ENCODE measurements at places on chromosomes 1 and 21. TPM values are rescaled to one million over a fixed set of nuclear protein-coding genes. Genes with fewer than 3 reads are reported as not detected.

- no peak for DNase-seq
Measured at GRCh38 chr1:200889571-200889970, 5.1 kb upstream of the INAVA start.

DNA sequence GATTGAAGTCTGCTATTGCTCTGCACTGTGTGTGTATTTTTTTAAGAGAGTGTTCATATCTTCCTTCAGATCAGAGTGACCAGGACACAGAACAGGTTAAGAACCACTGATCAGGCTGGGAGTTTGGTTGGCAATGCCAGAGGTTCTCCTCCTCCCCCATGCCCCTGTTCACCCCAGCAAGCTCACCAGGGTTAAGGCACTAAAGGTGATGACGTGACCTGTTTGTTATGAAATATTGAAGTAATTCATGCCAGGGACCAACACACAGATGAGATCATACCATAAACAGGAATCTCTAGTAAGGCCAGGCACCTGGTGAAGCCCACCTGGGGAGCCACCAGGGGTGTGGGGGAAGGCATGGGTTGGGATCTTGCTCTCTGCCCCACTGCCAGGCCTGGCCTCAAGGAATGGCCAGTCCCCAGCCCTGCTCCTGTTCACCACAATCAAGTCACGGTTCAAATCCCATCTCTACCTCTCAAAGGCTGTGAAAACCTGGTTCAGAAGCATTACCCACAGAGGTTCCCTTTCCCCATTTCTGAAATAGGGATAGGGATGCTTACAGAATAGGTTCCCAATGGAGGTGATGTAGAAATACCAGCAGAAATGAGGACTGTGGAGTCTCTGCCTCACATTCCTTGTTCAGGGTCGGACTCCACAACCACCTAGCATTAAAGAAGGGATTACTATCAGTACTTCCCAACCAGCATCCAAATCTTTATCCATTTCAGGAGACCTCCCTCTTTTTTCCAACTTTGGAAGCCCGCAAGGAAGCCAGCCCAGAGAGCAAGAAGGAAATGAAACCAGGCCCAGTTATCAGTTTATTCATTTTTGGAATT is 2.4 kb downstream of the ID3 start:
- peak; percentile 36 for DNase-seq

The FOXE3 gene
- polyA plus RNA-seq, result not detected

The DCST2 gene
- 5.1 TPM for polyA plus RNA-seq

GRCh38 chr1:187226396-187226795 is 397.6 kb downstream of the PLA2G4A start:
- no peak for DNase-seq

The SPATA46 gene
- not detected for polyA plus RNA-seq

The FALEC gene
- not detected for polyA plus RNA-seq

DNA sequence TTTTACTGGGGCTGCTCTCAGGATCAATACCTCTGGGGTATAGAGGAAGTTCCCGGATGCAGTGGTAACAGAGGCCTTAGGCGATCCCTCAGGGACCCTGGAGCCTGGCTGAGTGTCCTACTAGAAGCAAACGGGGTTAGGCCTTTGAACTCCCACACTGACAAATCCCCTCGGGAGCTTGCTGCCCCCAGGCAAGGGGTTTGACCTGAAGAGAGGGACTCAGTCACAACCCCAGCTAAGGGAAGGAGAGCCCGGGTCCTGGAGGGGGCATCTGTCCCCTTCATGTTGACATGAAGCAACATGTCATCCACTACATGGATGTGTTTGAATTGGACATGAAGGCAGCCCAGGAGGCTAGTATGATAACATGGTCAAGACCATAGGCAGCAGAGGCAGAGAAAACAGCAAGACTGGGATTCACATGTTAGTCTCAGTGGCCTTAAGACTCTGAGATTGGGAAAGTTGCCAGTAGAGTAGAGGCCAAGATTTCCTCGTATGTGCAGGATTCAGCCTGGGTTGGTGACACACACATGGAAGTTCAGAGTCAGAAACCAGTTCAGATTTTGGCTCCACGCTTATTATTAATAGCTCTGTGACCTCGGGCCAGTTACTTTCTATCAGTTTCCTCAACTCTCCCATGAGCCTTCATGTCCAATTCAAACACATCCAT is 101.5 kb downstream of the KCNN3 start:
- DNase-seq, result no peak

The TCEA3 gene
- polyA plus RNA-seq, result 143 TPM

DNA sequence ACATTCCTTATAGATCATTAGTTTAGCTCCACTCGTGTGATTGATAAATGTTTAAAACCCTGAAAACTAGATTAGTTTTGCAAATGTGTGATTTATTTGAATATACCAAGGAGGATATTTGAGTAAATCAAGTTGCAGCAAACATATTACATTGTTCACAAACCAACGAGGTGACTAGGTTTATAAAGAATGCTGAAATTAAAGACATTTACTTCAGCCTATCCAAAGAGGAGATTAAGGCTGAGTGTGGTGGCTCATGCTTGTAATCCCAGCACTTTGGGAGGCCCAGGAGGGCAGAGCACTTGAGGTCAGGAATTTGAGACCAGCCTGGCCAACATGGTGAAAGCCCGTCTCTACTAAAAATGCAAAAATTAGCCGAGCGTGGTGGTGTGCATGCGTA is 34.1 kb downstream of the VTCN1 start:
- no peak for DNase-seq

The FAM76A gene
- polyA plus RNA-seq, result 4.3 TPM

DNA sequence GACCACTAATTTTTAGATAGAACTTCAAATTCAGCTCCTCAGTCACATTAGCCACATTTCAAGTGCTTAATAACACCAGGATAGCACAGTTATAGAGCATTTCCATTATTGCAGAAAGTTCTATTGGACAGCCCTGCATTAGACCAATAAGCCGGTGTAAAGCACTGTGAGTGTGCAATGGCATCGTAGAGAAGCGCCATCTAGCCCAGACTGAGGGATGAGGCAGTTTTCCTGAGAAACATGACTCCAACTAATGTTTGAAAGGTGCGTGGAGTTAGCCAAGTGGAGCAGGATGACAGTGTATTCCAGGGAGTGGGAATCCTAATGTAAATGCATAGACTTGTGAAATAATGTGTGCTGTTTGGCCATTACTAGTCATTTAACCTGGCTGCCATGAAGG is 7.7 kb downstream of the RPE65 start:
- no peak for DNase-seq
